ENCODE measurements at places on chromosomes 1 and 21.
A peak's percentile ranks its signal among the peaks of the same experiment; 100 is the strongest.

DNA sequence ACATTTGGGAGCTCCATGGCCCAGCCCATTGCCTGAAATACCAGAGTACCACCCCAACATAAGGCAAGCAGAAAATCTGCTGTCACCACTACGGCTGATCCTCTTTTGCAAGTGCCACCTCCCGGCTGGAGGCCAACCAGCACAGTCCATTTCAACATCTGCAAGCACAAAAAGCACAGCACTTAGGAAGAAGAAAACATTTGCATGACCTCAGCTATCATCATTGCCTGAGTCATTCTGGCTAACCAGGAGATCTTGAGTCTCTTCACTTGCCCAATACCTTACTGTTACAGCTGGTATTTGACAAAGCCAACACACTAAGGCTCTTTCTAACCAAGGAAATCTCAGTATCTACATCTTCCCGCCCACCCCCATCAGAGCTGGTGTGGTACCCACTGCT lies 55.9 kb downstream of the NEK7 start:
- DNase-seq: no peak

DNA sequence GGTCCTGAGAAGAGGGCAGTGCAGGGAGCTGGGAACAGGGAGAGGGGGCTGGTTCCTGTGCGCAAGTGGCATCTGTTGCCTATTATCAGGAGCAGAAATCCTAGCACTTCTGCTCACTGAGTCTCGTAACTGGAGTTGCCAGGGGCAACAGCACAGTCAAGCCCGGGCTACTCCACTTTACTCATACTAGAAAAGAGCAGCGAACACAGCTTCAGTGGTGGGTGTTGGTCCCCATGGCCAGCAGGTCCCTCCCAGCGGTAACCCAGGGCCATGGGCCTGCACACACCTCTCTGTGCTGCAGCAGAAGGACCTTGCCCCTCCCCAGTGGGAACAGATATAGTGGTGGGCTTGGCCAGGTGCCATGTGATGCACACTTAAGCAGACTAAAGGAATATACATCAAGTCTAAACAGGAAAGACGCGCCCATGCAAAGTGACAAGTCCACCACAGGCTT lies 8.5 kb downstream of the PYCR2 start:
- DNase-seq: no peak

- no peak for DNase-seq
Observed at GRCh38 chr21:37587203-37587602, 220.6 kb downstream of the DYRK1A start.

GRCh38 chr1:217660353-217661062 lies 29.4 kb downstream of the SPATA17 start:
- DNase-seq: no peak

DNA sequence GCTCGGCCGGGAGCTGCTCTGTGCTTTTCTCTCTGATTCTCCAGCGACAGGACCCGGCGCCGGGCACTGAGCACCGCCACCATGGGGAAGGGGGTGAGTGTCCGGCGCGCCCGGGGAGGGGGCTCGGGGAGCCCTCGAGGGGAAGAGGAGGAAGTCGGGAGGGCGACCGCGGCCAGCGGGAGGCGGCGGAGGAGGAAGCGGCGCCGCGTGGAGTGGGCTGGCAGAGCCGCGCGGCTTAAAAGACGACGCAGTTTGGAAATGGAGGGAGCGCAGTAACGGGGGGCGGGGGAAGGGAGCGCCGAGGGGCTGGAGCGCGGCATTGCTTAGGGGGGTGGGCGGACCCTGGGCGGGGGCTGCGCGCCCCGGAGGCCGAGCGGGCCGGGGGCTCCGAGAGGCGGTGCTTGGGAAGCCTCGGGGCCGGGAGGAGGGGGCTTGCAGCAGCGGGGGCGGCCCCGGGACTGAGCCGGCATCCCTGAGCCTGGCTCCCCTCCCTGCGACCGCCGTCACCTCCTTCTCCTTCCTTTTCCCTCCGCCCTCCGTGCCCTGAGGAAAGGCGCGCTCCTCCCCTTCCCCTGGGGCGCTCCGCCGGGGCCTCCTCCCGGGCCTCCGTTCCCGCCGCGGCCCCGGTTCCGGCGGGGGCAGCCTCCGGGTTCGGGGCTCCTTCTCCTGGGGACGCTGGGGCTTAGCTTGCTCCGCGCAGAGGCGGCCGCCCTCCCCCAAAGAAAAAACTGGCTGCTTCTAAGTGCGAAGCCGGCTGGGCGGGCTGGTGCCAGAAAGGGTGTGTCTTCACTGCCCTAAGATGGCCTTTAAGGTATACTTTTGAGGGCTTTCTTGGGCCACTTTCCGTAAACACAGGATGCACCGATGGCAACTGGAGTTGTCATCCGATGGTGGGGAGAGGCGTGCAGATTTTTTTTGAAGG lies 648 bp downstream of the ATP1A1 start:
- peak; percentile 54 for DNase-seq

- no peak for DNase-seq
Observed at GRCh38 chr1:3735688-3736087, 16.6 kb upstream of the CCDC27 start.

DNA sequence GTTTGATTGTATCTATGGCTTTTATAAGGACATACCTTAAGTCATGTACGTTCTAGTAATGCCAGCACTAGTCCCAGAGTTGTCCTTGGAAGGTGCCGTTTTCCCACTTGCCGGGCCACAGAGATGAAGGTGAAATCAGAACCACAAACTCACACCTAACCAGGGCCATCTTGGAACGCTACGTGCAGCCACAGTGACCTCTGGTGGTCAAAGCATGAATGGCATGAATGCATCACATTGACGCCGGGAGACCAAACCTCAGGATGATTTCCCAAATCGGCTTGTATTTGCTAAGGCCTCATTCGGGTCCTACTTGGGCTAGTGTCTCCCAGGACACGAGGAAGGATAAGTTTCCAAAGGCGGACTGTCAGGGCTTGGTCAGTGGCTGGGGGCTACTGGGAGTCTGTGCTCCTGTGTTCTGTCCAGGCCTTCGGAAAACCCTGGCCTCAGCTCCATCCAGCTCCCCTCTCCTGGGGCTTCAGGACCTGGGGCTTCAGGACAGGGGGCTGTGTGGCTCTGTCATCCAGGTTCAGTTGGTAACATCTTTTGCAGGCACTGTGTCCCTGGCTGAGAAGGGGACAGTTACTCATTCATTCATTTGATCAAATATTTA lies 260.5 kb downstream of the PRDM2 start:
- DNase-seq: peak; percentile 77

DNA sequence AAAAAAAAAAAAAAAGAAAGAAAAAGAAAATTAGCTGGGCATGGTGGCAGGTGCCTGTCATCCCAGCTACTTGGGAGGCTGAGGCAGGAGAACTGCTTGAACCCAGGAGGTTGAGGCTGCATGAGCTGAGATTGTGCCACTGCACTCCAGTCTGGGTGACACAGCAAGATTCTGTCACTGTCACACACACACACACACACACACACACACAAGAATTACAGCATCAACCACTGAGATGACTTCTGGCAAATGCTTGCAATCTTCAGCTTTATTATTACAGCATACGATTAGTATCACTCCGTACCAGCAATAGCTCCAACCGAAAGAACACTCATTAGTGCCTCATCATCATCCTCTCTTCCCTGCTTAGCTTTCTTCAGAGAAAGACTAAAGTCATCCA lies 4.6 kb downstream of the ORC1 start:
- no peak for DNase-seq

GRCh38 chr1:97245682-97246081 lies 524.1 kb downstream of the PTBP2 start:
- no peak for DNase-seq

- DNase-seq: no peak
Observed at GRCh38 chr1:243312952-243313634, 57.3 kb downstream of the SDCCAG8 start.

- DNase-seq: no peak
Observed at GRCh38 chr1:180311011-180311730, 81.1 kb downstream of the LHX4 start.

DNA sequence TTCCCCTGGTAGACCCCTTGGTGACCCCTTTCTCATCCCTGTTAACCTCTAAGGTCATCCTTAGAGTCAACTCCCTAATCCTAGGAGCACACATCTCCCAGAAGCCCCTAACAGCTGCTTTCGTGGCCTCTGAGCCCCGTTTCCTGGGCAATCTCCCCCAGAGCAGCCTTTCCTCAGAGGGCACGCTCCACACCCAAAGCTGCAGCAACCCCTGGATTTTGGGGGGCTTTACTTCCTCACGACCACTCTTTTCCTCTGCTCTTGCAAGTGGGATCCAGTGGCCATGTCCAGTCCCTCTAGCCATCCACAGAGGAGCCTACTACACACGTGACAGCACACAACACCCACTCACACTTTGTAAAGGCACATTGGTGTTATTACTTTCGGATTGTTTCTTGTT lies 13.8 kb downstream of the ABCA4 start:
- no peak for DNase-seq

- DNase-seq: no peak
Observed at GRCh38 chr1:233459470-233459945, 132.0 kb downstream of the MAP3K21 start.

DNA sequence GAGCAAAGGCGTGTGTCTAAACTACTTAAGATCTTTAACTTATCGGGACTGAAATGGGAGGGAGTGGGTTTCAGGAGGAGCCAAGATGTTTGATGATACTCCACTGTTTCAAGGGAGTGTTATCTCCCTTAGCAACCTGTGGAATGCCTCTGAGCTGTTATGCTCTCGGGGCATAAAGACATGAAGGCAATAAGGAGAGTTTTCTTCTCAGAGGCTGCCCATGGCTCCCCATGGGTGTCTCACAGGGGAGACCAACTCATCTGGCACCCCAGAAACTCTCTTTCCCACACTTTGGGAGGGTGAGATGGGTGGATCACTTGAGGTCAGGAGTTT lies 130.0 kb downstream of the LIPI start:
- DNase-seq: no peak

- DNase-seq: peak; percentile 60
Observed at GRCh38 chr1:10074059-10074851, 41.5 kb downstream of the UBE4B start.

DNA sequence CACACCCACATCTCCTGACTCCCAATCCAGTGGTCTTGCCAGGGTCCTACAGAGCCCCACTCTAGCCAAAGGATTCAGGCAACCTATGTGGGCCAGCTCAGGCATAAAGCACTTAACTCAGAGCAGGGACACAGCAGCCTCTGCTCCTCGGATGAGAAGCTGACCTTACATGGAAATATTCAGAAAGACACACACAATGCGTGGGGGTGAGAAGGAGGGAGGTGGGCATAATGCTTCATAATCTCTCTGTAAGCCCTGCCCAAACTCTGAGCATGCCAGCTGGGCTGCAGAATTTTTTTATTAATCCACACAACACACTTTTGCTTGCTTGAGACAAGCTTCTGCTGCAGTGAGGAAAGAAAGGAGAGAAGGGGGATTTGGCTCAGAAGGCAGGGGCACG lies 21.6 kb downstream of the KCND3 start:
- DNase-seq: no peak

GRCh38 chr1:96002969-96003964 lies 718.3 kb upstream of the PTBP2 start:
- no peak for DNase-seq

- no peak for DNase-seq
Observed at GRCh38 chr1:41767534-41768525, 150.9 kb downstream of the HIVEP3 start.

- DNase-seq: no peak
Observed at GRCh38 chr1:21621761-21622436, 47.3 kb downstream of the RAP1GAP start.

DNA sequence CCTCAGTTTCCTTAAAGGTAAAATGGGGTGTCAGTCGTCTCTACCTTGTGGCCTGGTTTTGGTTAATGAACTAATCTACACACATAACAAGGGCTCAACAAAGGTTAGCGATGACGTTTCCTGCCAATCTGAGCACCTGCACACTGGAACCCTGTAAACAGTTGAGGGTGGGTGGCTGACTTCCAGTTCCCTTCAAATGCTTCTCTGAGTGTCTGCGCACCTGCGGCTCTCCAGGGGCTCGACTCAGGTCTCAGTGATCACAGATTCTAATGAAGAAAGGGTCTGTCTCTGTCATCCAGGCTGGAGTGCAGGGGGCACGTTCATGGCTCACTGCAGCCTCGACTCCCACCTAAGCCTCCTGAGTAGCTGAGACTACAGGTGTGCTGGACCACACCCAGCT lies 3.3 kb upstream of the AGPAT3 start:
- DNase-seq: no peak

GRCh38 chr21:34684174-34684876 lies 15.5 kb downstream of the CLIC6 start:
- DNase-seq: no peak

DNA sequence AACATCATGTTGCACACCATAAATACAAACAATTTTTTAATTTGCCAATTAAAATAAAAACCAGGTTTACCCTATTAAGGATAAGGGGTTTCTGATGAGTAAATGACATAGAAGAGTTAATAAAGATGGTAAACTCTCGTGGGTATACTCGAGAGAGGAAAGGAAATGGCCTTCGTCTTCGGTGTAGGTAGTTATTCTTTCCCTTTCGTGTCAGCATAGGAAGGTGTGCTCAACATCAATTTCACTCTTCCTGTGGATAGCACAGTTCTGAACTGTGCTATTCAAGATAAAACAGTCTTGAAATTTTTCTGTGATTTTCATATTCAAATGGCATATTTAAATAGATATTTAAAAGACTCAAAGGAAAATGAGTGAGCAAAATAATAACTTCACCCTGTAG lies 98.2 kb downstream of the RGL1 start:
- no peak for DNase-seq

GRCh38 chr1:182400567-182400966 lies at the start of gene TEDDM1:
Gene TEDDM1 (minus strand): TSS chr1:182400667. CDS start chr1:182400485, 182 bp downstream.
- no peak for DNase-seq

GRCh38 chr1:9149151-9149550 lies 20.2 kb upstream of the GPR157 start:
- DNase-seq: peak; percentile 31
